Astrocyte of the spinal cord (primary cell): ENCODE measurements at places on chromosomes 11 and 22.

DNA sequence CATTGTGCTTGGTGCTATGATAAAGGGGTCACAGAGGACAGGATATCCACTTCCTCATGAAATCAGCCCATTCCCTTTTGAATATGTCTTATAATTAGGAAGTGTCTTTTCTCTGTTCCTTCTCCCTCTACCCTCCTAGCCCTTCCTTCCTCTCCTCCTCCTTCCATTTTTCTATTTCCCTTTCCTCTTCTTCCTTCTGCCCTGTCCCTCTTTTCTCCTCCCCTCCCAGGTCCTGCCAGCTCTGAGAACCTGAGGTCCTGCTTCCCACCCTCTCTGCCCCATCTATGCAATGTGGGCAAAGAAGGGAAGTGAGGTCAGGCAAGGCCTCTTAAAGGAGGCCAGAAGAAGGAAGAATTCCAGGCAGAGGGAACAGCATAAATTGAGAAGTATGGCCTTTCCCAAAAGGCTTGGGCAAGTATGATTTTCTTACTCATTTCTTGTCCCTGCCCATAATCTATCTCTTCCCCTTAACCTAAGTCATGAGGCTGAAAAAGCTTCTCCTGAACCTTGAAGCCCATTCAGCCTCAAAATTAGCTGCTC is 7.7 kb upstream of the UBASH3B start:
- no peak for DNase-seq

DNA sequence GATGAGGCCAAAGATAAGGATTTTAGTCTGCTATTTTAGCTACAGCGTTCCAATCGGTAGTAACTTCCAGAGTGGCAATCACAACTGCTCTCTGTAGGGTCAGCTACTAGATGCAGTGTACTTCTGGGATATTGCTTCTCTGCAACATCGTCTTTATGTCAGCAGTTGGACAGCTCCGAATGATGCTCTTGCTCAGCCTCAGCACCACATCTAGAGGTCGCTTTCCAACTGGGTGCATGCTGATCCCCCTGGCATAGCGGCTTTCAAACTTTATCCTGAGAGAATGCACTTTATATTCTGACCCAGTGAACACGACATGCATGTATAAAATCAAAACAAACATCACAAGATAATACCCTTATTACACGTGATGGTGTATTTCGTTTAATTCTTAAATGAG is 219.6 kb downstream of the C11orf87 start:
- DNase-seq = peak; percentile 49

DNA sequence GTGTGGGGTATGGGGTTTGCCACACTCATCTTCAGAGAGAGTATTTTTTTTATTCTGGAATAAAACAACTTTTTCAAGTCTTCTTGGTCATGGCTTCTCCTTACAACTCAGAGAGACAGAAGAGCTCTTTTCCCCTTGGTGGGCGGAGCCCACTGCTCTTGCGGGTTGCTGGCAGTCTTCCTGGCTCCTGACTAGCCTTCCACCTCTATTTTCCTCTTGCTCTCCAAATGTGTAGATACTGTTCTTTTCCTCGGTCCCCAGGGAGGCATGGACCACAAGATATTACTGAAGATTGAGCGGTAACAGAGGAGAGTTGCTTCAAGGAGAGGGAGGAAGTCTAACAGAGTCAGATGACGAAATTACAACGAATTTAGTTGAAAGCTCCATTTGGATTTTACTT is 210.6 kb downstream of the NTM start:
- DNase-seq = no peak

- peak; percentile 16 for DNase-seq
Measured at GRCh38 chr22:40322021-40322420, 24.3 kb upstream of the ADSL start.

GRCh38 chr11:94814272-94814976 is 46.3 kb downstream of the AMOTL1 start:
- no peak for DNase-seq

- DNase-seq = no peak
Measured at GRCh38 chr22:46003271-46004091, 26.5 kb upstream of the WNT7B start.

DNA sequence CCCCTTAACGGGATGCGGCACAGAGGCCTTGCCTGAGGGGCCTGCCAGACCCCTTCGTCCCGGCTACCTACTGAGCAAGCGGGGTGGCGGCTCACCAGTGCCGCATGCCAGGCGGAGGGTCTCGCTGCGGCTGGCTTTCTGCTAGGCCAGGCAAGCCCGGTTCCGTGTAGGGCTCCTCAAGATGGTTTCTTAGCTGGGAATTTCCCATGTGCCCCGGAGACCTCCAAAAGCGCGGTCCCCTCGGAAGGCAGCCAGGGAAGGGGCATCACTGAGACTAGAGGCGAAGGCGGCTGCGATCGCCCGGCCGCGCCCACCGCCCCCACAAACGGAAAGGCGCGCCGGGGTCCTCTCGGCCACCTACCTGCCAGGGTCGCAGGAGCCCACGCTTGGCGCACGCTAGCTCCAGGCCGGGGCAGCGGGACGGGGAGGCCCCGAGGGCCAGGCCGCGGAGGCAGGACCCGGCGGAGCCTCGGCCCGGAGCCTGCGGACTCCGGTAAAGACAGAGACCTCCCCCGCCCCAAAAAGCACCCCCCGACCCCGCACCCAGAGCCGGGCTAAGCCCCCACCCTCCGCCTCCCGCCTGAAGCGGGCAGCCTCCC is 23.8 kb downstream of the MICAL3 start:
- no peak for DNase-seq

DNA sequence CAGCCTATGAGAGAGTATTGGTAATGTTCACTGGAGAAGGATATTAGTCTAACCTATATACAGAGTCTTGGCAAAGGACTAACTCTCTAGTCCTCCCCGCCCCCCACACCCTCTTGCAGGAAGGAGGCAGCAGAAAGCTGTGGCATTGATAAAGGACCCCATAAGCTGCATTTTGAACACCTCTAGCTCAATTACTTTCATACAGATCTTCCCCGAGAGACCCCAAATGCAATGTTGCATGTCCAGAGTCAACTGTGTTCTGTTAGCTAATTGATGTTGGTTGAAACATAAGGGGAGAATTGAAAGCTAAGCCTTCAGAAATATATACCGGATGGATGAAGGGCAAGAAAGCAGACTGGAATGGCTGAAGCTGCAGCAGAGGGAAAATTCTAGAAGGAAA is 2.8 kb downstream of the MAP6 start:
- DNase-seq = no peak

- no peak for DNase-seq
Measured at GRCh38 chr11:134582770-134583095, 170.7 kb upstream of the B3GAT1 start.

DNA sequence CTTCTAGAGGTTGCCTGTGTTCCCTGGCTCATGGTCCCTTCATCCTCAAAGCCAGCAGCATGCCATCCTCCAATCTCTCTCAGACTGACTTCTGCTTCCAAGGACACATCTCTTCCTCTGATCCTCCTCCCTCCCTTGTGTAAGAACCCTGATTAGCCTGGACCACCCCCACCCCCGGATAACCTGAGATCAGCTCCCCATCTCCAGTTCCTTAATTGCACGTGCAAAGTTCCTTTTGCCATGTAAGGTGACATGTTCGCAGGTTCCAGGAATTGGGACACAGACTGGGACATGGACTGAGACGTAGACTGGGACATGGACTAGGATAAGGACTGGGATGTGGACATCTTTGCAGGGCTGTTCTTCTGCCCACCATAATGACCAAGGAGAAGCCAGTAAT is 925.3 kb downstream of the TBC1D22A start:
- DNase-seq = no peak

- DNase-seq = no peak
Measured at GRCh38 chr22:23497016-23497885, 82.8 kb downstream of the IGLL1 start.

DNA sequence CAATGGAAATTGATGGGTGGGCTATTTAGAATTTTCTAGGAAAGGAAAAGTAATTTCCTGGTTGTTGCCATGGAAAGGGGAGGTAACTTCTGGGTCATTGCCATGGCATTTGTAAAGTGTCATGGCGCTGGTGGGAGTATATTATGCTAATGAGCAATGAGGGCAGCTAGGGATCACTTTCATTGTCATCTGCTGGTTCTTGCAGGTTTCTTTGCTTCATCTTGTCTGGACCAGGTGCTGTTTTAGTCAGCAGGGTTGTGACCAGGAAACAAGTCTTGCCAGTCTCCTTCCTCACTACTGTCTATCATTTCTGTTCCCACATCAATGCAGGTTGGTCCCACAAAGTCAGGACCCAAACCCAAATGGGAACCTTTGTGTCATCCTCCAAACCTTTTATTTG is 237.6 kb upstream of the C11orf87 start:
- DNase-seq = no peak

DNA sequence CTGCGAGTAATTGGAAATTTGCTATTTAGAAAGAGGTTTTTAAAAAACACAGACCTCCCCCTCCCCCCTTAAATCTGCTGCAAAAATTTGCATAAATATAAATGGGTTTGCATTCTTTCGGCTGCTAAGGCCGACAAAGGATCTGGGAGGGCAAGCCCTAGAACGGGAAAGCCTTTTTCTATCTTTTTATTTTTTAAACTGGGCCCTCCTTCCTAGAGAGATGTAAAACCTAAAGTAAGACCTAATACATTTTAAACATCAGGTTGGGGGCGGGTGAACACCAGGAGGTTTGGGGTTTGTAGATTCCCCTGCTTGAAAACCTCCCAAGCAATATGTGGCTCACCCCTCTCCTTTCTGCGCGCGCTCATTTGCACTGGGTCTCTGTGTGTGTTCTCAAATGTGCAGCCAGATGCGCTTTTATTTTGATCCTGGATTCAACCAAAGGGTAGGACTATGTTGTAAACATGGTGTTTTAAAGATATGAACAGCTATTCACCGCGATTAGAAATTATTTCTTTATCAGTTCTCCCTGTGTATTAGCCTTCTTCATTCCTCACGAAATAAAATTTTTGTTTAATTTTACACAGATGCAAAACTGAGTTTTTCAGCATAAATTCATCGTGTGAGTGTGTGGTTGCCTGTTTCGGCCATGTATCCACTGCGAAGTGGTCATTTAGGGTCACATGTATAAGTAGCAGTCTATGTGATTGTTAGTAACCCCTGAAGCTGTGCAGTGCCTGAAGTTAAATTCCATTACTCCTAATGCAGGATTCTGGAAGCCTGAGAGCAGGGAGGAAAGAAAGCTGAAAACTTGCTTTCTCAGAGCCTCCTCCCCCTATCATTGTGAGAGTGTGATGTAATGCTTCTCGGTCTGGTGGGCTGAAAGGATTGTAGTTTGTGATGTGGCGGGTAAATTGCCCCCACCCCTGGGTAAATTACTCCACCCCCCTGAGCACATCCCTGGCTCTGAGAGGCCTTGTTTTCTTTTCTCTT is 988 bp downstream of the TNRC6B start:
- DNase-seq = peak; percentile 57

DNA sequence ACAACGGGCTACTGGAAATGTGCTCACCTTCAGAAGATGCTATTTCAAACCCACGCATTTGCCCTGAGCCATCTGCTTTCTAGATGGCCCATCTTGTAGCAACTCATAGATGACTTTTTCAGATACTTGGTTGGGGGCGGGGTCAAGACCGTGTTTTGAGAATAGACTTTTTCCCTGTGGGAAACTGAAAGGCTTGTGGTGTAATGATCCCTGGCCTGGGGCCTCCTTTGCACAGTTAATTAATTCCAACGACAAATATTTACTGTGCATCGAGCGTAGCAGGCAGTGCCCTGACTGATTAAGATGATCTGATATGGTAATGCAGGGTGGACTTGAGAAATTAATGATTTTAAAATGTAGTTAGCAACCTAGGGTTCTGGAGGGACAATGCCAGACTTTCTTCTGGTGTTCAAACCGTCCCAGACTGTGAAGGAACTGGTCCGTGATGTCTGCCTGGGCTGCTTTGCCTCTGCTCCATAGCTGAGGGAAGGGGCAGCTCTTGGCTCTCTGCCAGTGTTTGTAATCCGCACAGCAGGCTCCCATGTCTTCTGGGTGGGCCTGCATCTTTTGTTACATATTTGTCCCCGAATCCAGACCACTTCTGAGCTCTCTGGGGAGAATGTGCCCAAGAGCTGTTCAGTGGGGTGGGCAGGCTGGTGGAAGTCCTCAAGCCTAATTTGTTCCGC is 84.8 kb downstream of the ADAMTS15 start:
- no peak for DNase-seq

GRCh38 chr11:85845124-85845631 is 10.0 kb upstream of the CCDC83 start:
- DNase-seq = no peak

DNA sequence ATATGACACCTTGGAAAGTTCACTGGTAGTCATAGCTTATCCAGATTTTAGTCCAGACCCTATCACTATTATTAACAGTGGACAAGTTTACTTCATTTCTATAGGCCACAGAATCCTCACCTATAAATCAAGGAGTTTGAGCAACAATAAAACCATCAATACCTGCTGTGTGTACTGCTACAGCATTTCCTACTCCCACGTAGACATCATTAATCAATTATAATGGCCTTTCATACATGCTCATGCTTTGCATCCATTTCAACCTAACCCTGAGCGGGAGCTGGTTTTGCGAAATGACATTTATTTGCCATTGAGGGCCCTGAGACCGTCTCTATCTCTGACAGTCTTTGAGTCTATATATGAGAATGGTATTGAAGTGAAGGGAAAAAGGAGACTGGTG is 312.3 kb downstream of the FAT3 start:
- no peak for DNase-seq

GRCh38 chr11:375065-376025 is 6.0 kb downstream of the B4GALNT4 start:
- no peak for DNase-seq

- no peak for DNase-seq
Measured at GRCh38 chr11:121437018-121437685, 15.0 kb upstream of the SORL1 start.
